ENCODE measurements at places on chromosomes 7 and 10.
A peak's percentile ranks its signal among the peaks of the same experiment; 100 is the strongest.

DNA sequence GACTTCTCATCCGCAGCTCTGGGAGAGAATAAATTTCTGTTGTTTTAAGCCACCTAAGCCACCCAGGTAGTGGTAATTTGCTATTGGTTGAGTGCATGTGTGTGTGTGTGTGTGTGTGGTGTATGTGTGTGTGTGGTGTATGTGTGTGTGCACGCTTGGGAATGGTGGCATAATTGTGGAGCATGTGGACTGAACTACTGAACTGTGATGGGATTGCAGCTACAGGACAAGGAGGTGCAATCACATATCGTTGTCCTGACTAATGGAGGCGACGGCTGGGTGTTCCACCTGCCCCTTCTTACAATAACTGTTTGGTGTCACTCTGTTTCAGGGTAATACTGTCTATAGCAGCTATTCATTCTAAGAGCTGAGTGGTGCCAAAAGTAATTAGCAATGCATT, 448.7 kb upstream of the PFKP start:
- DNase-seq, result no peak

- DNase-seq, result no peak
Observed at GRCh38 chr7:12385364-12385786, 18.3 kb downstream of the VWDE start.

- no peak for DNase-seq
Observed at GRCh38 chr7:33986951-33987947, 81.9 kb downstream of the BMPER start.

GRCh38 chr10:123129618-123130271, 6.0 kb upstream of the HMX3 start:
- DNase-seq, result no peak

GRCh38 chr10:3758491-3758970, 26.5 kb downstream of the KLF6 start:
- DNase-seq, result no peak

- no peak for DNase-seq
Observed at GRCh38 chr7:3194501-3195141, 106.4 kb upstream of the SDK1 start.

DNA sequence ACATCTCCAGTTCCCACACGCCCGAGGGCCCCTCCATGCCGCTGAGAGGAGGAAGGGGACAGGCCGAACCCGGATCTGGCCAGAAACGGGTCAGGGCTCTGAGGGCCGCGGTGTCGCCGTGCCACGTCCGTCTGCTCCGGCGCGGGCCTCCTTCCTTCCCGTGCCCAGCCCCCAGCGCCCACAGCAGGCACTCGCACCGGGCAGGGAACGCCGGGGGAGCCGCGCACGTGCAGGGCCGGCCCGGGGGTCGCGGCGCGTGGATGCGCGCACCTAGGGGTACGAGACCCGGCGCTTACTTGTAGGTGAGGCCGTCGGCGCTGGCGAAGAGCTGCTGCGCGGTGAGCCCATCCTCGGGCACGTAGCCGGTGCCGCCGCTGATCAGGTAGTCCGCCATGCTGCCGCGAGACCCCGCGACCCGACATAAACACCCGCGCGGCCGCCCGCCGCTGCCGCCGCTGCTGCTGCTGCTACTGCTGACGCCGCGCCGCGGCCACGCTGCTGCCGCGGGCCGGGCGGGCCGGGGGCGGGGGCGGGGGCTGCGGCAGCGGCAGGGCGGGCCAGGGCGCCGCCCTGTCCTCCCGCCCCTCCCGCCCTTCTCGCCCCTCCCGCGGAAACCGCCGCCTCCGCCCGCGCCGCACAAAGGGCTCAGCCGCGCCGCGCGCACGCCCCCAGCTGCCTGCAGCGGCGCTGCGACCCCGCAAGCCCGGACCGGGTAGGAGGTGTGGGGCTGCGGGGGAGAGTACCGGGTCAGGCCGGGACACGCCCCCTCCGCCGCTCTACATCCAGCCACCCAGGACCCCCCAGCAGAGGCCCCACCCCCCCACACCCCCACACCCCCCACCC, 4.1 kb downstream of the IMPDH1 start:
- DNase-seq, result peak; percentile 65

GRCh38 chr7:83798489-83798888, 149.6 kb upstream of the SEMA3E start:
- no peak for DNase-seq

DNA sequence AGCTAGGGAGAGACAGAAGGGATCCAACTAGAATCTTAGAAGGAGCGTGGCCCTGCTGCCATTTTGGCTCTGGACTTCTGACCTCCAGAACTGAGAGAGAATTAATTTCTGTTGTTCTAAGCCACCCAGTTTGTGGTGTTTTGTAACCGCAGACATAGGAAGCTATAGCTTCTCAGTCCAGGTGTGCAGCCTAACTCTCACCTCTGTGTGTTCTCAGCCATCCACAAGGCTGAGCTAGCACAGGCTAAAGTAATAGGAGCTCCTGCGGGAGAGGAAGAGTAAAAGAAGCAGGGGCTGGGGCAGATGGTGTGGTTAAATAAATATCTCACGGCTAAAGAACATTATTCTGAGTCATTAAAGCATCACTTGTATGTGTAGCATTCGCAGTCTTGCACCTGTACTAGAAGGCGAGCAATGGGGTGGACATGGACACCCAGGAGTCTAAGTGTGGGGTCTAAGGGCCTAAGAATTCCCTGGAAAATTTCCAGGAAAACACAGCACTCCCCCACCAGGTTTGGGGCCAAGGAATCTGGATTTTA, 94.1 kb downstream of the AOAH start:
- DNase-seq, result no peak

GRCh38 chr7:41685684-41686083, 17.2 kb downstream of the INHBA start:
- DNase-seq, result no peak

GRCh38 chr10:89643812-89644690, 991 bp downstream of the PANK1 start:
- peak; percentile 61 for DNase-seq

DNA sequence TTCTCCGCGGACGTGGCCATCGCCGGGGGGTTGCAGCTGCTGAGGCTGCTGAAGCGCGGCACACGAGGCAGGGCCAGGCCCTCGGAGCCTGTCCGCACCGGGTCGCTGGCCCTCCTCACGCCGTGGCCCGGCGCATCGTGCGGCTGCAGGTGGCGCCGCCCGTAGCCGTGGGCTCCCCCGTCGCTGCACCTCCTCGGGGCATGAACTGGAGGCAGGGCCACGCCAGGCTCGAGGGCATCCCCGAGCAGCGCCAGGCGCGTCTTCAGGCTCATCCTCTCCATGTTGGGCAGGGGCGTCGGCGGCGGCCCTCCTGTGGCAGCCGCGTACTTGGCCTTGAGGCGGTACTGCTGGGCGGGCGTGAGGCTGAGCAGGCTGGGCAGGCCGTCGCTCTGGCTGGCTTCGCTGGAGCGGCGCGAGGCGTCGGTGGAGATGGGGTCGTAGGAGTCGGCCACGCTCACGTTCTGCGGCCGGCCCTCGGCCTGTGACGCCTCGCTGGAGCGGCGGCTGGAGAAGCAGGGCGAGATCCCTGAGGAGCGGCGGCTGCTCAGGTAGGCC, 263.1 kb upstream of the INHBA start:
- DNase-seq, result no peak

- no peak for DNase-seq
Observed at GRCh38 chr7:51154201-51154600, 162.4 kb downstream of the COBL start.

GRCh38 chr7:122413339-122413738, 108.8 kb upstream of the FEZF1 start:
- no peak for DNase-seq

- peak; percentile 39 for DNase-seq
Observed at GRCh38 chr7:130970696-130971095, 236.7 kb upstream of the KLF14 start.

GRCh38 chr7:34756025-34756437, 98.0 kb downstream of the NPSR1 start:
- DNase-seq, result no peak

- DNase-seq, result no peak
Observed at GRCh38 chr10:93378997-93379730, 103.0 kb downstream of the MYOF start.

DNA sequence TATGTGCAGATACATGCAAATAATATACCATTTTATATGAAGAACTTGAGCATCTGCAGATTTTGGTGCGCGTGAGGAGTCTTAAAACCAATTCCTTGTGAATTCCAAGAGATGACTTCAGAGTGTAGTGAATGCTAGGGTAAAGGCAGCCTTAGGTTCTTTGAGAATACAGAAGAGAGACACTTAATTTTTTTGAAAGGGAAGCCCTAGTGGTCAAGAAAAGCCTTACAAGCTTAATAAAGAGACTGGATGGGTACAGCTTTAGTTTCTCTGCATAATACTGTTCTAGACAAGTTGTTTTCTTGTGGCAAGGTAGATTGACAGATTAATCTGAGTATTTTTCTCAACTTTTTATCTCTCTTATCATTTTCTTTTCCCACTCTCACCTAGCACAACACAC, 636.5 kb downstream of the DNAJB9 start:
- no peak for DNase-seq

DNA sequence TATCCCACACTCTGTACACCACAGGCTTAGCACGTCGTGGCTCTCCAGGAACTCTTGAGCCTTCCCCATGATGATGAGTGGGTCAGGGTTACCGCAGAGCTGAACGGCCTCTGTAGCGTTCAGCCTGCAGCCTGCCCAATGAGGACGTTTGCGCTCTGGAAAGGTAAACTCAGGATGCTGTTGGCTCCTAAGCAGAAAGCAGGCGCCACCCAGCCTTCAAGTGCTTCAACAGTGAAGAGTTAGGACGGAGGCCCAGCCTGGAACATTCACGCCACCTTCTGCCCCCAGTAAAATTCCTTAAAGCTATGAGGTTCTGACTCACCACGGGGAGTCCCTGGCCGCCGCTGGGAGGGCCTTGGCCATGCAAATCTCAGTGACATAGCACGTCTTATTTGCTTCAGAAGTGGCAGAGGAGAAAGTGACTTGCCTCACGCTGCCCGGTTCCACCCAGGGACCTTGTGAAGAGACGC, 161.5 kb upstream of the SH2B2 start:
- DNase-seq, result no peak

DNA sequence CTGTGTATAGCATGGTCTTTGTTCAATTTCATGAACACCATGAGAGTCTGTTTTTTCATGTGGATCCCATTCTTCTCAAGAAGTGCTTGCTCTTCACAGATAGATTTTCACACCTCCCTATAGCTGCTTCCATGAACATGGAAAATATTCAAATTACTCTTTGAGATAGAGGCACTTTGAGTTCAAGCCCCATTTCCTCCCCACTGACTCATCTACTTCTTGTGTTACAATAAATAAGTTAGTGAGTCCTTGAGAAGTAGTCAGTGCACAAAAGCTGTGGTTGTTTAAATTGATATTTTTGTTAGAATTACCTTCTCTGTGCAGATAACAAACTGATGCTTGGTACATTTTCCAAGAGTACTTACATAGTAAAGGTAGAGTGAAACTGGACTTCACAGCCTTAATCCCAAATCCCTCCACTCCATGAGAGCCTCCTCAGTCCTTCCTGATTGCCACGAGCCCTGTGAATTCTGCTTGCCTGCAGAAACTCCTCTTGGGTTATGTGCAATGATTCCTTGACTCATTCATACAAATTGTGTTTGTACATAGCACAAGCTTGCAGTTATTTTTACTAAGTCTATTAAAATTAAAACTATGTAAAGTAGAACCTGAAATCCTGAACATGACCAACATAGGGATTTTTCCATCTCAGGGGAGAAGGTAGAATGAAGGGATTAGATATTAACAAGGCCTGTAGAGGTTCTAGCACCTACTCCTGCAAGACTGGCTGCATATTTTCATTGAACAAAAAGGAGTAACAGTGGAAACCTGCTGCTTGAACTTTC, 496.2 kb downstream of the TNS3 start:
- DNase-seq, result no peak

DNA sequence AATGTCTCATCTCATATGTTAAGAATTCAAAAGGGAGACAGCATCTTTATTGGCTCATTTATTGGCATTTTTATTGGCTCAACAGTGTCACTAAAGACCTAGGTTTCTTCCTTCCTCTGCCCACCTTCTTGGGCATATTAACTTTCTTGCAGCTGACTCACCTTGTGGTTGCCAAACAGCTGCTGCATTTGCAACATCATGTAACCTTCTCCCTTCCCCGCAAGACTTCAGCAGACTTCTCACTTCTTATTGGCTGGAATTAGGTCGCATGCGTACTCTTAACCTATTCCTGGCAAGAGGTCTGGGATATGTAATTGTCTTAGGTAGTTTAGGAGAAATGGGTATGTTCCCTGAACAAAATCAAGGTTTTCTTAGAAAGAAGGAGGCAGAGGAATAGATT, 263.2 kb downstream of the POU6F2 start:
- DNase-seq, result no peak

- DNase-seq, result no peak
Observed at GRCh38 chr10:100100651-100101184, 19.0 kb upstream of the CPN1 start.

GRCh38 chr10:128469515-128469914, 343.3 kb upstream of the MKI67 start:
- no peak for DNase-seq

GRCh38 chr7:6500691-6501090, 50.6 kb downstream of the GRID2IP start:
- no peak for DNase-seq

DNA sequence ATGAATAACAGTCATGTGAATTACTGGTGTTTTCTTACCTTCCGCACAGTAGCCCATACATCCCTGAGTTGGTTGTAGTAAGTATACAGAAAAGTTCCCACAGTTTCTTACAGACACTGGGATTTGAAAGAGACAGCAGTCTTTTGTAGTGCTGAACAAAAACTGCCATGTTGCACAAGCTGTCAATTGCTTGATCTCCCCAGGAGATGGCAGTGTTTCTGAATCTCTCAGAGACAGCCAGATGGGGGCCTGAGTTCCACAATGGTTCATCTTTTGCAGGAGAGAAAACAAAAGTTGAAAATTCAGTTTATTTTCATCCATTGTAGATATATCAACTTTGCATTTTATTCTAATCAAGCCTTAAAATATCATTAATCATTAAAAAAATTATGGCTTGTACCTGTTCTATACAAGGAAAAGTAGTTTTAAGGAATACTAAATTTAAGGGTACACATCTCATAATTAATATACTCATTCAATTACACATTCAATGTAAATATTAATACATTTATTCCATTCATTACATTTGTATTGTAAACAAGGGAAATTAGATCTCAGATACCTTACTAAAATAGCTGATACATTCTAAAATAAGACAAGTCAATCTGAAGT, 14.5 kb downstream of the VWDE start:
- DNase-seq, result peak; percentile 40

DNA sequence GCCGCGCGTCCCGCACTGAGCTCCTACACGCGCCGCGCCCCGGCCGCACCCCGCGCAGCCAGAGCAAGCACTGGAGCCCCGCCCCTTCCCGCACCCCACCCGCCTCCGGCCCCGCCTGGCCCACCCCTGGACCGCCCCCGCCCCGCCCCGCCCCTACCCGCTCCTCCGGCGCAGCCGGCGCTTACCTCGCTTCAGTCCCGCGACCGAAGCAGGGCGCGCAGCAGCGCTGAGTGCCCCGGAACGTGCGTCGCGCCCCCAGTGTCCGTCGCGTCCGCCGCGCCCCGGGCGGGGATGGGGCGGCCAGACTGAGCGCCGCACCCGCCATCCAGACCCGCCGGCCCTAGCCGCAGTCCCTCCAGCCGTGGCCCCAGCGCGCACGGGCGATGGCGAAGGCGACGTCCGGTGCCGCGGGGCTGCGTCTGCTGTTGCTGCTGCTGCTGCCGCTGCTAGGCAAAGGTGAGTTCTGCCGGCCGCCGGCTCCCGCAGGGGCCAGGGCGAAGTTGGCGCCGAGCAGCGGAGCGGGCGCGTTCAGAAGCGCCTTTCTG, at the start of gene RET:
RET (plus strand) TSS at position 194 of the 545 bp plus-strand sequence; CDS start at position 384, 190 bp downstream.
- DNase-seq, result no peak

All from activated naive CD4-positive, alpha-beta T cell treated with anti-CD3 and anti-CD28 coated beads, Interleukin-2, amount 50 U/mL, for 16 hours (primary cell).